ENCODE measurements at places on chromosomes 6 and 20.

DNA sequence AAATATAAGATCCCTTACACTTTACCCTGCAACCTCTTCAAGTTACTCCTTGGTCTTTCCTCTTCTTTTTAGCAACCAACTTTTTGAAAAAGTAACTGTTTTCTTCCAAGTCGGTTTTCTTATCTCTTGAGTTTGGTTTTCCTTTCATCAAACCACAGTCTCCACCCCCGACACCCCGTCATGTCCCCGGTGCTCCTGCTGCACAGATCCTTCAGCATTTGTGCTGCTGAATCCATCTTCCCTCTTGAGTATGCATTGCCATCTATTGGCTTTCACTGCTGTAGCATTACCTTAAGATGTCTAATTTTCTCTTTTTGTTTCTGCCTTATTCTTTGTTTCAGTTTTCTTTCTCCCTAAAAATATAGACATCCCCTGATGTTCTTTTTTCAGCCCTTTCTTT is 11.9 kb upstream of the TNFRSF21 start:
- DNase-seq = no peak

GRCh38 chr20:41507851-41508250 is 110.3 kb downstream of the CHD6 start:
- no peak for DNase-seq

GRCh38 chr6:106666282-106667021 is 37.1 kb downstream of the QRSL1 start:
- no peak for DNase-seq

DNA sequence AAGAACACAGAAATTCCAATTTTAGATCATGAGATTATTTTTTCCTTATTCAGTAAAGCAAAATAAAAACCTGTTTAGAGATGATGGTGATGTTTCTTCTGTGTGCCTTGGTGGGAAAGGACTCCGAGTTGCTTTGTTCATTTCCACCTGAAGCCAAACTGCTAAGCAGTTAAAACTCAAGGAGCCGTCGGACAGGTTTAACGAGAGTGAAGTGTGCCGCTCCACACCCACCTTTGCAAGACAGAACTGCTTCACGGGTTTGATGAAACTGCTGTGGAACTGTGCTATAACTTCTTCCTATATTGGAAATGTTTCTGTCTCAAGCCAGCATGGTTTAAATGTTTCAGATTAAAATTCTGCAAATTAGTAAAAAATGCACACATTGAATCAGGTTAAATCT is 9.2 kb upstream of the DSP start:
- no peak for DNase-seq

DNA sequence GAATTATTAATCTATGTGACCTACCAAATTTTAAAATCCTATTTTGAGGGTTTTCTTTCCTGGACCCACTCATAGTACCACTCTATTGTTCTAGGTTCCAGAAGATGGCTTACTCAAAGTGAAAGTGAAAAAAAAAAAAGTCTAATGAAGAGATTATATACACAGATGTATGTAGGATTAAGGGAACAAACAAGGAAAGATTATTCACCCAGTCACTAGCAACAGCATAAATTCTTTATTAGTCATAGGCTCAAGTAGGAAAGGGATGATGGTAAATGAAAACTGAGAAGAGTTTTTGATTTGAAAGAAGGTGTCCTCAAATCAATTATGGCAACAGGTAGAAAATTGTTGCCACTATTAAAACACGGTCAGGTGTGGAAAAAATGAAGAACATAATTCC is 923.7 kb downstream of the TBC1D32 start:
- DNase-seq = no peak

- DNase-seq = no peak
Measured at GRCh38 chr6:129894921-129895320, 33.8 kb upstream of the TMEM244 start.

DNA sequence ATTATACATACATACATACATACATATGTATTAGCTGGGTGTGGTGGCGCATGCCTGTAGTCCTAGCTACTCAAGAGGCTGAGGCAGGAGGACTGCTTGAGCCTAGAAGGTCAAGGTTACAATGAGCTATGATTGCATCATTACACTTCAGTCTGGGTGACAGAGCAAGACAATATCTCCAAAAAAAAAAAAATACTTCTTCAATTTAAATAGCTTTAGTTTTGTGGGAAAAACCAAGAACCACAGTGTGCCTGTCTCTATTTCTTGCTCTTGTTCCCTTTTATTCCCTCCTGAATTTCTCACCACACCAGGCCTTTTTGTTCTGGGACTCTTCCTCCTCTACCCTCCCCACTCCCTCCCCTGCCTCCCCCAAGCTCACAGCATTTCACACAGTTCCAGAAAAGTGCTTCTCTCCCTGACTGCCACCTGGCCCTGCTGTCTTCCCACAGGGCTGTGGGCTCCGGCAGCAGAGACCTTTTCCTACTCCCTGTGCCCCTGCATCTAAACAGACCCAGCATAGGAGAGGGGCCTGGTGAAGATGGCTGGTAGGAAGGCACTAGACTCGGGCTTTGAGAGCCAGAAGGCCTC is 1.3 kb downstream of the C20orf203 start:
- DNase-seq = no peak

- no peak for DNase-seq
Measured at GRCh38 chr6:88662163-88662580, 301.2 kb downstream of the RNGTT start.

DNA sequence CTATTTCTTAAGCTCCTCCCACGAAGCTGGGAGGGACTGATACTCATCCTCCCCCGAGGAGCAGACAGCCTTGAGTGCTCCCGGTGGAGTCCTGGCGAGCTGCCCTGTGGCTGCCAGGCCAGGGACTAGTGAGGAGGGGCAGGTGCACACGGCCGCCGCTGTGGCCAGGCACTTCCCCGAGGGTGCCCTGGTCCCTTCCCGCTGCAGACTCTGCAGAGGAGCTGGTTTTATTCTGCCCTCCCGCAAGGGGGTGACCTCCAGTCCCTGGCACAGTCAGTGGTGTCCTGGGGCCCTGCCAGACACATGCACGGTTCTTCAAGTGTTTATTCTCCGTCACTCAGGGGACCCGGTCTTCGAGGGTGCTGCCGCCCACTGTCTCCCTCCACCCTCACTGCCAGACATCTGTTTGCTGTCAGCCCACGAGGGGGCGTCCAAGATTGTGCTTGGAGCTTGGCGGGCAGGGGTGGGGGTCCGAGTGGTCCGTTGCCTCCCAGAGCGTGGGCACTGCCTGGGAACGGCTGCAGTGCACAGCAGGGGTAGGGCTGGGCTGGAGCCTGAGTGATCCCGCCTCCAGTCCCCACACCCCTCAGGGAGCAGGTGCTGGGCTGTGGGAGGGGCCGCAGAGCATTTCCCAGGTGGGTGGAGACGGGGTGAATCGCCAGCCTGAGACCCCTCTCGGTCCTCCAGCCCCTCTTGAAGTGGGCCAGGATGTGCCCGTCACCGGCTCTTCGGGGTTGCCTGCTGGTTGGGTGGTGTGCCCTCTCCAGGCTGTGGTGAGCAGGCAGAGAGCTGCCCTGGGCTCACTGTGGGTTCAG is 3.1 kb upstream of the CABLES2 start:
- peak; percentile 72 for DNase-seq

DNA sequence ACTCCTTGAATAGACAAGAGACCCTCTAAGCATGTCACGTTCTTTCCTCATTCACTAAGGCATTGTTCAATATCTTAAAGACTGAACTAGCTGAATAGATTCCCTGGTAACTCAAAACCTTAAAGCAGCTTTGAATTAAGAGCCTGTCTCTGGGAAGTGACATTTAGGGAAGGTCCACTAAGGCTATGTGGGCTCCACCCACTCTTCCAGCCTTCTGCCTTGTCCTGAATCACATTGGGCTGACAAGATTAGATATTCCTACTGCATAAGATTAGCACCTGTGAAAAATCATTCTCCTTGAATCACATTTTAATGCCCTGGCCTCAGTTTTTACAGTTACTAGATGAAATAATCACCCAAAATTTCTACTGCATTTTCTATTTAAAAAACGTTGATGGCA is 36.3 kb downstream of the CLIC5 start:
- DNase-seq = no peak

- DNase-seq = no peak
Measured at GRCh38 chr6:138999949-139000725, 12.1 kb upstream of the REPS1 start.

GRCh38 chr6:24929242-24929641 is 6.5 kb downstream of the RIPOR2 start:
- DNase-seq = no peak

DNA sequence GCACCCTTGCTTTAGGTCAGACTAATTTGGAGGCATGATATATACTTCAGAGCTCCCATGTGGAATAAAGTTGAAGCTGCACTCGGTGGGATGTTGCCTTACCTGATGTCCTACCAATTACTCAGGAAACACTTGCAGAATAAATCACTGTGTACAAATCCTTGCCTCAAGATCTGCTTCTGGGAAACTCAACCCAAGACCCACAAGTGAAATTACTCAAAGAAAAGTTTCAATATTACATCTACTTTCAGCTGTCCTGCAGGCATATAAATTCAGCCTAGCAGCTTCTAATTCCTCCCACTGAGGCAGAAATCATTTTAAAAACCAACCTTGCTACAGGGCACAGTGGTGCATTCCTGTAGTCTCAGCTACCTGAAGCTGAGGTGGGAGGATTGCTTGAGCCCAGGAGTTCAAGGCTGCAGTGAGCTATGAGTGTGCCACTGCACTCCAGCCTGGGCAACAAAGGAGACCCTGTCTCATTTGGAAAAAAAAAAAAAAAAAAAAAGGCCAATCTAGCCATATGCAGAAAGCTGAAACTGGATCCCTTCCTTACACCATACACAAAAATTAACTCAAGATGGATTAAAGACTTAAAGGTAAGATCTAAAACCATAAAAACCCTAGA is 20.7 kb upstream of the DCDC2 start:
- no peak for DNase-seq

DNA sequence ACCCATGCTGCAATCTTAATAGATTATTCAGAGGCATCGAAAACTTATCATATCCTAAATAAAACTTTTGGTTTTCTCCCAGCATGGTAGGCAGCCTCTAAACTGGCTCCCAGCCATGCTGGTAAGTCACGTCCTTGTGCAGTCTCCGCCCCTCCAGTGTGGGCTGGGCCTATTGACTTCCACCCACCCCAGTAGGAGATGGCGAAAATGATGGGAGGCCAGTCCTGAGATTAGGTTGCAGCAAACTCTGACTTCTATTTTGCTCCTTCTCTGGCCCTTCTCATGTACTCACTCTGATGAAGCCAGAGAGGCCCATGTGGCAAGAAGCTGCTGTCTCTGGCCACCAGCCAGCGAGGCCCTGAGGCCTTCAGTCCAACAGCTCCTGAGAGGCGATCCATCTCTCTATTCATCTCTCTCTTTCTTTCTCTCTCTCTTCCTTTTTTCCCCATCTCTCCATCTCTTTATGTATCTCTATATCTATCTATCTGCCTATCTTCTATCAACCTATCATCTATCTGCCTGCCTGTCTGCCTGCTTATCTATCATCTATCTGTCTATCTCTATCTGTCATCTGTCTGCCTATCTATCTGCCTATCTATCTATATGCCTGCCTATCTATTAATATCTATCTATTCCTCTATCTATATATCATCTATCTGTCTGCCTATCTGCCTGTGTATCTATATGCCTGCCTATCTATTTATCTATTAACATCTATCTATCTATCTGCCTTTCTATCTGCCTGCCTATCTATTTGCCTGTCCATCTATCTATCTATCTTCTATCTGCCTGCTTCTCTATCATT is 52.7 kb upstream of the STX16 start:
- DNase-seq = peak; percentile 81

DNA sequence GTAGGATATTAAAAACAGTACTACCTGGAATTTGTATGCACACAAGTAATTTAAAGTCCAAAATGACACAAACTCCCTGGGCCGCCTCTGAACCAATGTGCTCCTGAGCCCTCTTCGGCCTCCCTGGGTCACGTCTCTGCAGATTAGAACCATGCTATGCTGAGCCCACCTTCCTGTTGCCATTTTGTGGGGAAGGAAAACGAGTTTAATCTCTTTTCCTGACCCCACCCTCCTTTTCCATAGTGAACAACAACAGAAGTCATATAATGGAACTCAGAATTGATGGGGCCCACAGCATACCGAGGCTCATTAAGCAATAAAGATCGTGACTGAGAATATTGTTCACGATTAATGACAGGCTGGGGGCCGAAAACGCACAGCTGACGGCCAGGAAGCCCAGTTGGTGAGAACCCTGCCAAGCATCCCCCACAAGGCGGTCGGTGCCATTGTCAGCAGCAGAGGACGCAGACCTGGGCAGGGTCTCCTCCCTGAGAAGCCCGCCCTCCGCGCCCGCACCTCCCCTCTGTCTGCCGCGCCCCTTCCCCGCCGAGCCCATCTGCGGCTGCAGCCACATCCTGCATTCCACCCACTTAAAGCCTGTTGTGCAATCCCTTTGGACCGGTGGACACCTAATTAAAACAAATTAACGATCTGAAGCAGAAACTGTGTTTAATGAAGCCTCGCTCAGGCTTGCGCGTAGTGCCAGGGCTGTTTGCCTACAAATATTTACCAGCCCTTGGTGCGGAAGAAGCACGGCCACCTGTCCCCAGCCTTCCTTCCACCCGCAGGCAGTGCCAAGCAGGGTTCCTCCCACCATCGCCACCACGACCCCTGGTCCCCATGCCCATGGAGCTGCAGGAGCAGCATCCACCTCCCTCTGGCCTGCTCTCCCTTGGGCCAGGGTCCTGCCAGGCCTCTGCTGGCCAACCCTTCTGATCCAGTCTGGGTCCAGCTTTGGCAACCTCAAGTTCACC is 68.1 kb downstream of the DLL1 start:
- DNase-seq = peak; percentile 38

Data from left ventricle myocardium superior (tissue), 1 donor.